ENCODE measurements at places on chromosomes 7 and 10. TPM values are rescaled to one million over a fixed set of nuclear protein-coding genes. Genes with fewer than 3 reads are reported as not detected.

Gene SPDYE11
- polyA plus RNA-seq, result not detected

Gene ZNF804B
- not detected for polyA plus RNA-seq

GRCh38 chr10:110699859-110700468 lies 55.8 kb downstream of the RBM20 start:
- no peak for DNase-seq

Gene AIMP2
- 81.6 TPM for polyA plus RNA-seq

GRCh38 chr7:22202141-22202540 lies 154.8 kb downstream of the RAPGEF5 start:
- no peak for DNase-seq

Gene GRID1
- polyA plus RNA-seq, result 0.02 TPM

DNA sequence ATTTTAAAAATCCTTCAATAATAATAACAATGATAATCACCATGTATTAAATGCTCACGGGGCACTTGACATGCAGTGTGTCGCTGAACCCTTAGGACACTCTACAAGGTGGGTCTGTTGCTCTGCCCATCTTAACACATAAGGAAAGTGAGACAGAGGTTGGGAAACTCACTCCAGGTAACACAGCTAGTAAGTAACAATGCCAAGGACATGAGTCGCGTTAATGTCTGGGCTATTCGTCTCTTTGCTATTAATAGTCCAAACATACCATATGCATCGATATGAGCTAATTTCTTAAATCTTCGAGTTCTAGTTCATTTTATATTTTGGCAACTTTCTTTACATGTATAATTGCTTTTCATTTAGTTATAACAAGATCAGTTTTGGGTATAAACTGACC lies 79.5 kb downstream of the BEND7 start:
- peak; percentile 58 for DNase-seq

GRCh38 chr10:56605051-56605450 lies 244.0 kb upstream of the ZWINT start:
- DNase-seq, result peak; percentile 1

GRCh38 chr10:31477584-31477983 lies 158.6 kb downstream of the ZEB1 start:
- DNase-seq, result no peak

Gene POM121C
- polyA plus RNA-seq, result 19.5 TPM

- peak; percentile 86 for DNase-seq
Observed at GRCh38 chr7:143372070-143372469, 9.1 kb upstream of the ZYX start.

DNA sequence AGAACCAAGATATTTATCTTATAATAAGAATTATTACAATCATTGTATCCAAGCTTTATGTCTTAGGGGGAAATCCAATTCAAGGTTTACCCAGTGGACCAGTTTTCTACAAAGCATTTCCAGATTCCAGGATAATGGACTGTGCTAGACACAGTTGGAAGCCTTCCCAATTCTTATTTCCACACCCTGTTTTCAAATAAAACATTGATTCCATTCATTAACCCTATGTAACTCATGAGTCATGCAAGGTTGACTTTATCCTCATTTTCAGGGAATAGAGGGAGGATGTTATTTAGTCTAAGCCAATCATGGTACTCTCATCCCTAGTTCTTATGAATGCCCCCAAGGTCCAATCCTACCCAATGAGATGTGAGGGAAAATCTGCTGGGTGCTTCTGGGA lies 145.7 kb downstream of the RNLS start:
- DNase-seq, result peak; percentile 47

GRCh38 chr10:132602614-132603013 lies 65.0 kb downstream of the INPP5A start:
- no peak for DNase-seq

DNA sequence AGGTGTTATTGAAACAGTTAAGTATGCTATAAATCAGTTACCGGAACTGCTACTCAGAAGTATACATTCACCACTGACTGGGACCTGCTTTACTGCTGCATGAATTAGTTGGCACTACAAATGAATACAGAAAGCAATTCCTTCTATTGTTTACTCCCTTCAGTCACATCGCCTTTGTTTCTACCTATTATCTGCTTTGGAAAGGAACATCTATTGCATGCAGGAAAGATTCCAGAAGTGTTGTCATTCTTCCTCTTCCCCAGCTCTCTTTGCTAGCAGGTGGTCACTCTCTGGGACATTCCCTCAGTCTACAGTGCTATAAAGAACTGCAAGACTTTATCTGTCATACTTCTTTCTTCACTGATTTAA lies 131.3 kb downstream of the ANK3 start:
- no peak for DNase-seq

Gene CALCR
- not detected for polyA plus RNA-seq

GRCh38 chr10:22610610-22611009 lies 103.8 kb downstream of the PIP4K2A start:
- DNase-seq, result no peak

Gene BMPER
- polyA plus RNA-seq, result 0.05 TPM

DNA sequence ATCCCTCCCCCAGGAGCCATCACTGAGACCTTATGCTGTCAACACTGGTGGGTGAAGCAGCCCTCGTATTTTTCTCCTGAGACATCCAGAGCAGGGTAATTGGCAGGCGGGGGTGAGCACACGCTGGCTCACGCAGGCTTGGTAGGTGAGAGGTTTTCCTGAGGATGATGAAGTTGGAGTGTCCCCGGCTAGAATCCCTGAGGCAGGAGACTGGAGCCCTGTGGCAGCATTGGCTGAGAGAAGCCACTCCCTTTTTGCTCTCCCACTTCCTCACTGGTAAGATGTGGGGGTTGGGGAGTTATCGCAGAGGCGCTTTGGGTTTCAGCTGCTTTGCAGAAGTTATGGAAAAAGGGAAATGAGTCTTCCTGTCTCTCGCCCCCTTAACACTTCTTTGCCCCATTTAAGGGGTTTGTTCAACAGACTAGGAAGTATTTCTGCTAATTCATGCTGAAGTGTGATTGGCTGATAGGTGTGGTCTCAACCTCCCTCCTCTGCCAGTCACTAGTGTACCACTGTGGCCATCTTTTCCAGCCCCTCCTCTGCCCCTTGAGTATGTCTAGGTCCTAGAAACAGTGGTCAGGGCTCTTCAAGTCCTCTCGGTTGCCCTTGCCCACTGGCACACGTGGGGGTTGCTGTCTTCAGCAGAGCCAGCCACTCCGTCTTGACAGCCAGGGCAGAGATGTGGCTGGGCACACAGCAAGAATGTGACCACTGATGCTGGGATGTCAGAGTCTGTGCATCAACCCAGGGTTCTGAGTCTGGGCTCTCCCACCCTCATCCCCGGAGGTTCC lies 5.7 kb downstream of the ARPC1B start:
- peak; percentile 57 for DNase-seq

Gene PI4K2A
- 55.8 TPM for polyA plus RNA-seq

Gene SUGCT
- 72.6 TPM for polyA plus RNA-seq

Gene HOXA4
- 1.8 TPM for polyA plus RNA-seq

- DNase-seq, result peak; percentile 58
Observed at GRCh38 chr10:5589661-5590511, 65.1 kb downstream of the CALML3 start.

DNA sequence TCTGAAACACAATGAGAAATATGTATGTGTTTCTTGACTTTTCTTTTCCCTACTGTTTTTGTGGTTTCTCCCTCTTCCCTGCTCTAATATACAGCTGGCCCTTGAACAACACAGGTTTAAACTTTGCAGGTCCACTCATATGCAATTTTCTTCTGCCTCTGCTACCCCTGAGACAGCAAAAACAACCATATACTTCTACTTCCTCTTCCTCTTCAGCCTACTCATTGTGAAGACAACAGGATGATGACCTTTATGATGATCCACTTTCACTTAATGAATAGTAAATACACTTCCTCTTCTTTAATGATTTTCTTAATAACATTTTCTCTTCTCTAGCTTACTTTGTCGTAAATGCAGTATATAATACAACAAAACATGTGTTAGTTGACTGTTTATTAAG lies 35.0 kb upstream of the DGKB start:
- no peak for DNase-seq

- no peak for DNase-seq
Observed at GRCh38 chr7:30910411-30911073, 1.1 kb upstream of the AQP1 start.

Gene CHST15
- polyA plus RNA-seq, result 24.5 TPM

DNA sequence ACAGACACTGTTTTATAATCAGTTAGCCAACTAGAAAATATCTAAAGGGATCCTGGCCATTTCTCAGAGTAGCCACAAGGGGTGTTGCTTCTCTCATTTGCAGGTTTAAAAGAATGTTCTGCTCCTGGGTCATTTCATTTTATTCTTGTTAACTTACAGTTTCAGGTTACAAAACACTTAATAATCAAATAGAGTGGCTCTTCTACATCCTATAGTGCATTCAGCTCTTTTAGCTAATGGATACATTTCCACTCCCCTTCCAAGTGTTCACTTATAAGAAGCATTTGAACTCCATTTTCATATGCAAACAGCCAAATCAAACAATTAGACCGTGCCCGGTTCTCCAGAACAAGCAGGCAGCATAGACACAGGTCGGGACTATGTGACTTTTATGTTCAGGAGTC lies 117.5 kb downstream of the TRIL start:
- no peak for DNase-seq

DNA sequence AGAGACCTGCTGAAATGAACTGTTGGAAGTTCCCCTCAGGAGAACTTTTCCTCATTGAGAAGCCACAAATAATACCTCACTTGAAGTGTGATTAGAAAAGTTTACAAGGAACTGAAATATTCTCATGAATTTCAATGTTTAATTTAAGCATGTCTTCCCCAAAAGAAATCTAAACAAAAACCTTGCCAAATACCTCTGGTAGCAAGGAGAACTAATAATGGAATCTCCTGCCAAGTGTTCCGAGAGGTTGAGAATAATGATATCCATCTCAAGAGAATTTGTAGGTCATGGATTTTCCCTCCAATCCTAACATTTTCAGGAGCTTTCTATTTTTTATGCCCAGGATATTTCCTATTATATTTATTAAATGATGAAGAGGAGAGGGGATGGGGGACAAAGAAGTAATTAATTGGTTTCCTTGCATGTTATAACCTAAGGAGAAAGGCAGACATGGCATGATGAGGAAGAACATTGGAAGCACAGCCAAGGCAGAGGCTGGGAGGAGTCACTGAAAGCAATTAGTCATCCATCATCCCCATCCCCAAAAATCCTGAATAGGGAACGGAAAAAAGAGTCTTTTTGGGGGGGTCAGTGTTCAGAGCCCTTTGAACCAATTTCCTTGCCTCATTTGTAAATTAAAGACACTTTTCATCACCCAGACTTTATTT lies 93.6 kb upstream of the IL6 start:
- no peak for DNase-seq

GRCh38 chr10:78140066-78140630 lies 106.5 kb downstream of the RPS24 start:
- DNase-seq, result no peak

GRCh38 chr10:98041352-98042043 lies 11.1 kb upstream of the CRTAC1 start:
- peak; percentile 43 for DNase-seq

Gene NUPR2
- not detected for polyA plus RNA-seq

DNA sequence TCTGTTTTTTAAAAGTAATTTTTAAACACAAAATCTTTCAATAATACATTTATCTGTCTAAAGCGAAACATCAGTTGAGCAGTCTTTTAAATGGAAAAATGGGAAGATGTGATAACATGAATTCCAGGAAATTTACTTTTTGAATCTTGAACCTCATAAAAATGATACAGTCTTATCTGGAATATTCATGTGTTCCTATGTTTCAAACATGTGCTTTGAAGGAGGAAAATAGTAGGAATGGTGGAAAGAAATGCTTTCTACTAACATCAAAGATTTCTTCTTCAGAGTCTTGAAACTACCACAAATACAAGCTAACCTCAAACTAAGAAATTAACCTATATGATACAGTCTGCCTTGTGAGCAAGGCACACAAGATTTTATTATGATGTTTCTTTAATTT lies 317.5 kb upstream of the SEMA3A start:
- DNase-seq, result no peak

DNA sequence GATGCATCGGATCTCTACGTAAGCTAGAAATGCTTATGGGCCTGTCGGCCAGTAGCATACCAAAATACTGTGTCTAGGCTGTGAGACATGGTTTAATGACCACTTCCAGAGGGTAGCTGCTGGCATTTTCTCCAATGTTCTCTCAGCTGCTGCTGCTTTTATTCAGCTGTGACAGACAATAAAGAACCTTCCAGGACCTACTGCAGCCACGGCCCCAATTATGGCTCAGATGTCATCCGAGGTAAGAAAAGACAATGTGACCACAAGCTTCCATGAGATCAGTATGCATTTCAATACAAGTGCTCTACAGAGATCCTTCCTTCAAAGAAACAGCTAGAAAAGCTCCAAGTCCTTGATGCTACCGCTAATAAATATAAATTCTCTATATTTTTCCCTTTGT lies 256.2 kb downstream of the SDHAF3 start:
- no peak for DNase-seq

Measured in mammary epithelial cell (primary cell).